ENCODE measurements at places on chromosomes 11 and 22.

DNA sequence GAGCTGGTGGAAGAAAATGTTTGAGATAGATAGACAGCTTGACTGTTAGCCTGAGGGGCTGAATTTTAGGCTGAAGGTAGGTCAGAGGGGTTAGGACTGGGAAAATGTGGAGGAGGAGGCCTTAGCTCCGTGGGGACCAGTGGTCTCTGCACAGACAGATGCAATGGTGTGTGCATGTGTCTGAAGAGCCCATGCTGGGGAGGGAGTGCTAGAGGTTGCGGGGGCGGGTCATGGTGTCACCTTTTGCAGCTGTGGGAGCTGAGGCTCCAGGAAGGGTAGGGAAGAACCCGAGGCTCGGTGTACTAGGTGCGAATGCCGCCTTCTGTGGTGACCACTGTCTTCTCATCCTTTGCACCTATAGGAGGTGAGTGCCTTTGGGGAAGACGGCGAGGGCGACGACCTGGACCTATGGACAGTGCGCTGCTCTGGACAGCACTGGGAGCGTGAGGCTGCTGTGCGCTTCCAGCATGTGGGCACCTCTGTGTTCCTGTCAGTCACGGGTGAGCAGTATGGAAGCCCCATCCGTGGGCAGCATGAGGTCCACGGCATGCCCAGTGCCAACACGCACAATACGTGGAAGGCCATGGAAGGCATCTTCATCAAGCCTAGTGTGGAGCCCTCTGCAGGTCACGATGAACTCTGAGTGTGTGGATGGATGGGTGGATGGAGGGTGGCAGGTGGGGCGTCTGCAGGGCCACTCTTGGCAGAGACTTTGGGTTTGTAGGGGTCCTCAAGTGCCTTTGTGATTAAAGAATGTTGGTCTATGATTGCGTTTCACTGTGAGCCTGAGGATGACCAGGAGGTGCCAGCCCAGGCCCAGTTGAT lies 1.6 kb downstream of the SDF2L1 start:
- no peak for DNase-seq

DNA sequence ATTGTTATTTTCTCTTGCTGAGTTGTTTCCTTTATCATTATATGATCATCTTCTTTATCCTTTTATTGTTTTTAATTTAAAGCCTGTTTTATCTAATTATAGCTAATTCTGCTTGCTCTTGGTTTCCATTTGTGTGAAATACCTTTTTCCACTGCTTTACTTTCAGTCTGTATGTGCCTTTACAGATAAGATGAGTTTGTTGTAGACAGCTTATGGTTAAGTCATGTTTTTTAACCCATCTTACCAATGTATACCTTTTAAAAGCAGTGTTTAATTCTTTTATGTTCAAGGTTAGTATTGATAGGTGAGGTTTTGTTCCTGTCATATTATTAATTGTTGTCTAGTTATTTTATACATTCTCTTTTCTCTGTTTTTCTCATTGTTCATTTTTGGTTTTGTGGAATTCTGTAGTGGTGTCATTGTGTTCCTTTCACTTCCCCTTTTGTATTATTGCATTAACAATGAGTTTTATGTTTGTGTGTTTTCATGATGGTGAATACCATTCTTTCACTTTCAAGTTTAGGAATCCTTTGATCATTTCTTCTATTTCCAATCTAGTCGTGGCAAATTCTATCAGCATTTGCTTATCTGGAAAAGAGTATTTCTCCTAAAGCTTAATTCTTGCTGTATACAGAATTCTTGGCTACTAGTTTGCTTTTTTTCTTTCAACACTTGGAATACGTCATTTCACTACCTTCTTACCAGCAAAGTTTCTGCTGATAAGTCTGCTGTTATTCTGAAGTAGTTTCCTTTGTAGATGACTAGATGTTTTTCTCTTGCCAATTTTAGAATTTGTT lies 21.8 kb downstream of the OR5AN1 start:
- no peak for DNase-seq

DNA sequence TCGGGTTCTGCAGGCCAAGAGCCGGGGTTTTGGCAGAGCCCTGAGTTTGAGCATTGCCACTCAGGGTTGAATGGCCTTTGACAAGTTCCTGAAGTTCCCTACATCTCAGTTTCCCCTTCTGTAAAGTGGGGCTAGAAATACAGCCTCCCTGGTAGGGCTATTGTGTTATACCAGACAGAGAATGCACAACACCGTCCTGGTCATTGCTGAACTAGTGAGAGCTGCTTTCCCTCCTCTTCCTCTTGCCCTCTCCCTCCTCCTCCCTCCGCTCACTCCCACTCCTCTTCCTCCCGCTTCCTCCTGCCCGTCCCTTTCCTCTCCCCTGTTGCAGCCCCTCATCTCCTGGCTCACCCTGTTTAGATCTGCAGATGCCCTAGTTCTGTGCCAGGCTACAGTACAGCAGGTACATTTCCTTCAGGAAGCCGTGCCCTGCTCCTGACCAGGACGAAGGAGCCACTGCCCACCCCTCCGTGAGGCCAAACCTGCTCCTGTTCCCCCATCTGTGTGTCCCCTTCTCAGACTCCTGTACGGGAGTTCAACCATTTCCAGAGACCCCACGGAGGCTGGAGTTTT lies 91.5 kb upstream of the SHANK2 start:
- DNase-seq = no peak

DNA sequence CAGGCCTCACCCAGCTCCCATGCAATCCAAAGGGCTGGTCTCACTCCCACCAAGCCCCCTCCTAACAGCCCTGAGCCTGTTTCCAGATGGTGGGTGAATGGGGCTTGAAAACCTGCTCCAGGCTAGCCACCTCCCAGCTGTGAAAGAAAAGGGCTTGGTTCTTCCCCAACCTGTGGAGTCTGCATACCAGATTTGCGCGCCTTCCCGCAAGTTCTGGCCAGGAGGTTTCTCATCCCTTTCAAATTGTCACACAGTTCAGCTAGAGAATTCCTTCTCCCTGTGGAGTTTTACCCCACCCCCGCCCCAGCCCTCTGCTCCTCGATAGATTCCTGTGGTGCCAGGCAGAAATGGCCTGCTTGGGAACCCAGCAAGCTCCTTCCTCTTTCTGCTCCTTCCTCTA lies 734.6 kb upstream of the FAT3 start:
- no peak for DNase-seq

DNA sequence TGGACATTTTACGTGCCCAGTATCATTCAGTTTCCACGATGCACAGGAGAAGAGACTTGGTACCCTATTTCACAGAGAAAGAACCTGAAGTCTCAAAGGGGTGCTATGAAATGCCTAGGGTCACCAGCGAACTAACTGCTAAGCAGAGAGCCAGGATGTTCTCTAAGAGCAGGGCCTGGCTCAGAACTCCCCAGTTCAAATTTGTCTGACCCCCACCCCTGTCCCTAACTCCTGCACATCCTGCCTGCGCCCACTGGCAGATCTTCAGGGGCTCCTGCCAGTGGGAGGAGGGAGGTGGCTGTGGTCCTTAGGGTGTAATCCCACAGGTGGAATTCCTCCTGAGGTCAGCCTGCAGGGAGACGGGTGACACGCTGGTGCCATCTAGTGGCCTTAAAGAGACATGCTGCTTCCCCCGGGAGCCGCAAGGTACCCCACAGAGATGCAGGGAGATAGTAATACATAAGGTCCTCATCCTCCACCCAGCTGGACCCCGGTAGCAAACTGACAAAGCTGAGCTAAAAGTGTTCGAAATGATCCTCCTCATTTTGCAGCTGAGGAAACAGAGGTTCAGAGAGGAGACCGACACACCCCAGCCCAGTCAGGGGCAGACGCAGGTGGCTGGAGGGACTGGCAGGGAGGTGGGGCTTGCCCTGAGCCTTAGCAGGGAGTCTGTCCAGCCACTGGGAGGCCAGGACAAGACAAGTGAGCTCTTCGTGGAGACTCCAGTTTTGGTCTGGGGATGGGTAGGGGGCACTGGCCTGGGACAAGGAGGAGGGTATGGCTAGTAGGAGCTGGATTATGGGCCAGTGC lies 34.1 kb downstream of the MB start:
- peak; percentile 60 for DNase-seq

DNA sequence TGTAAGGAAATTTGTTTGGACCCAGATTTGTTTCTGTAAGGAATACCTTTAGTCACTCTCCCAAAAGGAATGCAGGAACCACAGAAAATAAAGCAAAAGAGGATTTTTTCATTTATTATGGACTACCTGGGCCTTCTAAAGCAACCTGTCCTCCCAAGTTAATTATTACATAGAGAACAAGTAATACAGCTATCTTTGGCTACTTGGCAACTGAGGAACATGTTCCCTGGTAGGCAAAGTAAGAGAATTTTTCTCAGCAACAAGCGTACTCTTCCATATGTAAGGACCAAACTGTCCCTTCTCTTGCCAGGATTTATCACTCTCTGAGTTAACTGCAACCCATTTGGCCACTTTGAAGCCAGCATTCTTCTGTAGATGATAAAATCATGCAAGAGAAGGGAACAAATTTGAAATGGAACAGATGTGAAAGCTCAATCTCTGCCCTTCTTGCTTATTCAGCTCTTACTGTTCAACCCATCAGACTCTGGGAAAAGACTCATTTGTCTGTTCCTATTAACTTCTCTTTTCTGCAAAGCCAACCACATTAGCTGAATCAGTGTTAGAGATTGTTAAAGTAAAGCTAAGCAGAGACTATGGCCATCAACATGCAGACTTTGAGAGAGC lies 190.2 kb downstream of the SWAP70 start:
- no peak for DNase-seq

- no peak for DNase-seq
Measured at GRCh38 chr22:41551877-41552582, 7.8 kb upstream of the POLR3H start.

- DNase-seq = no peak
Measured at GRCh38 chr22:25656724-25657123, 85.3 kb upstream of the MYO18B start.

DNA sequence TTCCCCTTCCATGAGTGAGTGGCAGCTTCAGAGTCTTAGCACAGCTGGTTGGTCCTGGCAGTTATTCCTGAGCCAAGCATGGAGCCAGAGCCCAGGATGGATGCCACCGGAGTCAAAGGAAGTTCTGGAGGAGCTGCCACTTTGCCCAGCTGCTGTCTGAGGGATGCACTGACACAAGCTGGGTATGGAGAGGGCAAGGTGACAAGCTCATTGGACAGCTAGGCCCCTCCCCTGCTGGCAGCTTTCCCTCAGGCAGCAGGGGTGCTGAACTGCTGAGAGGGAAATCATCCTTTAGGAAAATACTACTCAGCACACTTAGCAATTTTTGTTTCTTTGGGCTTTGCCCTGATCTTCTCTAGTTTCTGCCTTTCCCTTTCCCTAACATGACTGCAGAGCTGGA lies 99.3 kb upstream of the SESN3 start:
- peak; percentile 33 for DNase-seq

- no peak for DNase-seq
Measured at GRCh38 chr11:77654770-77655434, 17.3 kb upstream of the CLNS1A start.

GRCh38 chr11:22467741-22468140 lies 129.6 kb downstream of the SLC17A6 start:
- DNase-seq = no peak

DNA sequence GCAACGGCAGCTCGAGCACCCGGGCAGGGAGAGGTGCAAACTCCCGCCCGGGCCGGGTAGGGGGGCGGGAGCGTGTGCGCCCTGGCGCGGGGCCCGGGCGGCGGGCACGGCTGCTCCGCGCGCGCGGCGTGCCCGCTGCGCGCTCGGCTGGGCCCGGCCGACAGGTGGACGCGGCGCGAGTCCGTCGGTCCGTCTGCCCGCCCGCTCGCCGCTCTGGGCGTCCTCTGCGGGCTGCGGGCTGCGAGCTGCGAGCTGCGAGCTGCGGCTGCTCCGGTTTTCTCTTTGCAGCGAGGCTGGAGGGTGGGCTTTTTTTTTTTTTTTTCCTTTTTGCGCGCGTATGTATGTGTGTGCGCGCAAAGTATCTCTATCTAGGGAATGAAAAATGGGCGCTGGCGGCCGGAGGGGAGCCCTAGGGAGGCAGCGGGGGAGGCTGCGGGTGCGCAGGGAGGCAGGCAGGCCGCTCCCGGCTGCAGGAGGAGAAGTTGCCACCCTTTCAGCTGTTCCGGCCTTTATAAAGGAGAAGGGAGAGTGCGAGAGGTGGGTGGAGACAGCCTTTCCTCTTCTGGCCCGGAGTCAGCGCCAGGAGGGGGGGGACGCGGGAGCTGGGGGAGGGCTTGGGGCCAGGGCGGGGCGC lies at the start of gene PDGFB:
Gene PDGFB (minus strand): TSS at position 487 of the 634 bp plus-strand sequence. CDS start 1,019 bp downstream, outside the sequence.
- peak; percentile 24 for DNase-seq

GRCh38 chr22:50193621-50194020 lies 7.2 kb upstream of the SELENOO start:
- no peak for DNase-seq

DNA sequence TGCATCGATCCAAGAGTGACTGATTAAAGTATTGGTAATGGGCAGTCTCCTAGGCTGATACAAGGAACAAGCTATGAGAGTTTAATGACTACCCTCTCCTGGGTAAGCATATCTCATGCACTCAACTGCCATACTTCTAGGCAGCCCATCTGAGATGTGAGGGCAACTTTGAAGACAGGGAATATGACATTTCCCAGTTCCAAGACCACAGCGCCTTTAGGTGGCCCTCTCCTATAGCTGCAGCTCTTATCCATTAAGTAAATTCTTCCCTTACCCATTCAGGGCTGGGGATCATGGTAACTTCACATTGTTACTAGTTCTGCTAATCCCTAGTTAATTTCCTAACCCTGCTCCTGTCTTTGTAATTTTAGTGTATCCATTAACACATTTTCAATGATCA lies 157.3 kb upstream of the CTSC start:
- DNase-seq = no peak

GRCh38 chr11:129871914-129872313 lies 23.5 kb downstream of the NFRKB start:
- DNase-seq = no peak

- no peak for DNase-seq
Measured at GRCh38 chr11:61961570-61962212, 5.7 kb downstream of the FTH1 start.

DNA sequence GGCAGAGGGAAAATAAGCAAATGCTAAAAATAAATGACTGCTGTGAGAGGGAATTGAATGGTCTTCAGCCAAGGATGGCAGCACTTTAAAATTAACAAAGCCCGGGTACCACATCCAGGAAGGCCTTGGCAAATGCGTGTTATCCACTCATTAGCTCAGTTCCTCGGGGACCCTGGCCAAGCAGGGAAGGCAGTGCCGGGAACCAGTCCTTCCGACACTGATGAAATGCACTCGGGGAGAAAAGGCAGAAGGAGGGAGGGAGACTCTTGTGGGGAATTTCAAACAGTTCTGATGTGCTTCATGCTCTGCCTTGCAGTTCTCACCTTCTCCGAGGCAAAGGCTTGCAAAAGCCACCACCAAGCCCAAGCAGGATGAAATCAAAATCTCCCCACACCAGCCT lies 38.3 kb downstream of the CLPB start:
- DNase-seq = no peak

DNA sequence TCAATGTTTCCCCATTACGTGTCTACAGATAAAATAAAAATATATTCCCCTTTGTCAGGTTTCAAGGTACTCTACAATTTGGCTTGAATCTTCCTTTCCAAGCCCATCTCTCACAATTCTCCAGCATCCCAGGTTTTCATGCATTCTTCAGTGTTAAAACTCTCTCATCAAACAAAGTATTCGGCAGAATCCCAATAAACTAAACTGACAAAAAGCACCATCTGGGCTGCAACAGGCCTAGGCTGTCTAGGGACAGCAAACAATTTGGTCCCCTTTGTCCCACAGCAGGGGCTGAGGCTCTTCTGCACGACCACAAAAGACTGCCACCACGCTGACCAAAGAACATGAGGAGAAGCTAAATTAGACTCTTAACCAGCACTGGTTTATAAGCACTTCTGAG lies 159.4 kb downstream of the CADM1 start:
- no peak for DNase-seq

All from NCI-H345 (cell line).